ENCODE measurements at places on chromosomes 2 and 18.

- DNase-seq: no peak
Measured at GRCh38 chr2:62143696-62144095, 52.2 kb upstream of the B3GNT2 start.

DNA sequence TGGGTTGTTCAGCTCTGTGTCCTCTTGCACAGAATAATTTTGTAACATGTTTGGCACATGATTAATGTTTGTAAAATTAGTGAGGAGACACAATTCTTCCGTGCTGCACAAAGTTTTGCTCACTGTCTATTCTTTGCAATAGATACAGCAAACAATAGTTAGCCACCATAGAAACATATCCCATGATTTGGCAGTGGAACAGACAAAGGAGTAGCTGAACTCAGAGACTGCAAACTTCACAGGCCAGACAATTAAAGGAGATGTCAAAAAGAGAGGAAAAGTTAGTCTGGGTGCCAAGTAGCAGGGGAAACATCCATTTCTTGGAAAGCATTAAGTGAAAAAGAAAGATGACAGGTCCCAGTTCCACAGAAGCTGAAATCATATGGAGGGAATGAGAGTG lies 267.4 kb upstream of the NRXN1 start:
- DNase-seq: no peak

GRCh38 chr2:162382278-162382677 lies 38.3 kb downstream of the GCA start:
- no peak for DNase-seq

GRCh38 chr2:30145826-30146336 lies 926 bp upstream of the YPEL5 start:
- no peak for DNase-seq

DNA sequence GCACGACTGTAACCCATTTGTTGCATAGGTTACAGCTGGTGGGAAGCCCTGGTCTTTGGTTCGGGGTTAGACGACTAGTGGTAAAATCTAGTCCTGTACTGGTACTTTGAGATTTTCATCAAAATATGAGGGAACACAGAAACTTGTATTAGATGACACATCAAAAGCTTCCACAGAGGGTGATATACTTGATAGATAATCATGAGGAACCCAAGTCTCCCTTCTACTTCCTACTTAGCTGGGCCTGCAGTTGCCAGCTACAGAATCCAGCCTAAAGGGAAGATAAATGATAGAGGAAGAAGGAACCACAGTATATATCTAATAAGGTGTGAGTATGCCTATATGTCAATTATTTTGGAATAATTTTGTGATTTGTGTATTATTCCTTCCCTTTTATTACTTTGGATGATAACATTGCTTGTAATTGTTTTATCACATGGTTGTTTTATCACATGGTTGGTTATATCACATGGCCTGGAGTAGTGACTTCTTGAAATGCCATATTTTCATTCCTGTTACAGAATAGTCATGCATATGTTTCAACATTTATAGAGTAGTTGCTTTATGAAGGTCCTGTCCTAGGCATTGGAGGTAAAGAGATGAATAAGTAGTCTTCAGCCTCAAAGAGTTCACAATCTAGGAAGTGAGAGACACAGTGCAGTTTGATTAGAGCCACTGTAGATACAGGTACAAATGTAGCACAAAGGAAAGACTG lies 2.9 kb downstream of the AGPS start:
- DNase-seq: no peak

DNA sequence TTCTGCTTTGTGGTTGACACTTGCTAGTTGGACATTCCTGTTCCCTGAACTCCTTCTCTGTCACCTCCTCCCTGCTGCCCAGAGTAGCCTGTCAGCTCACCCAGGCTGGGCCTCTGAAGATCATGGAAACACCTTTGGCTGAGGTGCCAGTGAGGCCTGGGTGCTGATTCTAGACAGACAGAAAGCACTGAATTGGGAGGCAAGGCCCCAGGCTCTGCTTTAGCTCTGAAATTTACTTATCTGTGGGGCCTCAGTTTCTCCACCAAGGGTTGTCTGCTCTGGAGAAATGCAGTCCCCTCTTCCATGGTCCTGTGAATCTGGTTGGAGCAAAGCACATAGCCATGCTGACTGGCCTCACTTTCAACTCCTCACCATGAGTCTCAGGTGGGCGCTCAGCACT lies 104.6 kb upstream of the SIX3 start:
- no peak for DNase-seq

GRCh38 chr2:238521002-238521401 lies 94.3 kb downstream of the ASB1 start:
- DNase-seq: no peak

- DNase-seq: no peak
Measured at GRCh38 chr2:1227274-1227900, 185.9 kb upstream of the TPO start.

DNA sequence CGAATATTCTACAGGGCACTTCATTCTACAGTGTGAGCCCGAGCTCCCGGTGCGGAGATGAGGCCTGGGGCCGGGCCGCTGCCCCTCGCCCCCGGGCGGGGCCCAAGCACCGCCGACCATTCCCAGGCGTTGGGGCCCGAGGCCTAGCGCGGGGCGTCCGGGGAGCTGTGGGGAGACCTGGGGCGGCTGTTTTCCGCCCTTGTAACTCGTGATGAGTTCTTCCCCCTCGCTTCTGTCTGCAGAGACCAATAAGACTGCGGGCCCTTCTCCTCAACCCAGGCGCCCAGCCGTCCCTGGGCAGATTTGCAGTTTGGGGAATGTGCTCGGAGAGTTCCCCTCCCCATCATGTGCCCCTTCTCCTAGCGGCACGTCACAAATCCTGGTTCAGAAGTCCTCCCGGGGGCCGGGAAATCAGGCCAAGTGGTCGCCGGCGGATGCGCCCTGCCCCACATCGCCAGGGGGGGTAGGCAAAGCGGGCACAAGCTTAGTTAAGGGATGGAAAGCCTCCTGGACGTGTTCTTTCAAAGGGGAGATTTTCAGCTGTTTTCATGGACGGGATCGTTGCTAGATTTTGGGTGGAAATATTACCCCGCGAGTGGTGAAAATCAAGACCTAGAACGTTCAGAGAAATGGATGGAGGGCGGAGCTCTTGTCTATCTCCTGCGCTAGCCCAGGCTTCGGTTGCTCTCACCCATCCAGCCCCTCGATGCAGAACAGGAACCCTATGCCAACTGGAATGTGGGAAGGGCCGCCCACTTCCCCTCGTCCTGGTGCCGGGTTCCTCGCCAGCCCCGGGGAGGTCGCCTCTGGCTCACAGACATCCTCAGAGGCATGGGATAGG lies 18.8 kb upstream of the HAAO start:
- peak; percentile 18 for DNase-seq

DNA sequence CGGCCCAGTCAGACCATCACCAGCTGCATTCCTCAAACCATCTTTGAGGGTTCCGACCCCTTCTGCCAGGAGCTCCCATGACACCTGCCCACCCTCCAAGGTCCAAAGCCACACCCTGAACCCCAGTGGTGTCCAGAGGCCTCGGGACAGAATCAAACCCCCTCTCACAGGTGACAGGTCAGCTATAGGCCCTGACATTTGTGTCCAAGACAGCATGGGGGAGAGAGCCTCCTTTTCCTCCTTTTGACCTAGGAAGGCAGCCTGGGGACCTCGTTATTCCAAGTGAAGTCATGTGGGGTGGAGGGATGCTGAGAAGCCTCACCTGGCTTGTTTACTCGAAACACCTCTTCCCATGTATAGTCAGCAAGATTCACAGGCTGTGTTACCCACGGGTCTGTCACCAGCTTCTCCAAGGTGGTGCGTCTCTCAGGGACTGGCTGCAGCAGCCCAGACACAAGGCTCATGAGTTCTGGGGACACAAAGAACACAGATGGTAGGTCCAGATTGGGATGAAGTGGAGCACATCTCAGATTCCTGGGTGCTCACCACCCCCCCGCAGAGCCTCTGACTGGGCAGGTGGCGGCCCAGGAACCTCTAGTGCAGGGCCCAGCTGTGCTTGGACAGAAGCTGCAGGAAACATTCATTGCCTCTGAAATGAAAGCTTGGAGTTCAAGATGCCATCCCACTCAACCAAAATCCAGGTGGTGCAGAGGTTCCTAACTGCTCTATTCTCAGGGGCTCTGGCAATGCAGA lies 5.1 kb upstream of the MTERF4 start:
- DNase-seq: no peak

DNA sequence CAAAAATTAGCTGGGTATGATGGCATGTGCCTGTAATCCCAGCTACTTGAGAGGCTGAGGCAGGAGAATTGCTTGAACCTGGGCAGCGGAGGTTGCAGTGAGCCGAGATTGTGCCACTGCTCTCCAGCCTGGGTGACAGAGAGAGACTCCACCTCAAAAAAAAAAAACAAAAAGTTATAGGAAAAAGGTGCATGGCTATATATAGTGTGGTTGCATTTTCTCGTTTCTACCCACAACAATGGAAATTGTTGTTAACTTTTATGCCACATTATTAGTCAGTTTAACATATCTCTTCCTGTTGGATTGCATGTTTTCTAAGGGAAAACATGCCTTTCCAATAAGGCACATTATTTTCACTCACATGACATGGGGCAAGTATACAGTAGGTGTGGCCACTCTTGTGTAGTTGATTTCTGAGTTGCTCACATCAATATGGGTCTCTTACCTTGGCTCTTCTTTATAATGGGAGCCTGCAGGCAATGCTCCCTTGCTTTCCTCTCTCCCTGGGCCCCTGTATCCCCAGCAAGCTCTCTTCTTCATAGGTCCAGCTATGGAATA lies 610.0 kb downstream of the RNF144A start:
- DNase-seq: no peak

- no peak for DNase-seq
Measured at GRCh38 chr18:51054764-51055163, 24.8 kb downstream of the SMAD4 start.

- no peak for DNase-seq
Measured at GRCh38 chr2:222193328-222193983, 105.3 kb downstream of the PAX3 start.

DNA sequence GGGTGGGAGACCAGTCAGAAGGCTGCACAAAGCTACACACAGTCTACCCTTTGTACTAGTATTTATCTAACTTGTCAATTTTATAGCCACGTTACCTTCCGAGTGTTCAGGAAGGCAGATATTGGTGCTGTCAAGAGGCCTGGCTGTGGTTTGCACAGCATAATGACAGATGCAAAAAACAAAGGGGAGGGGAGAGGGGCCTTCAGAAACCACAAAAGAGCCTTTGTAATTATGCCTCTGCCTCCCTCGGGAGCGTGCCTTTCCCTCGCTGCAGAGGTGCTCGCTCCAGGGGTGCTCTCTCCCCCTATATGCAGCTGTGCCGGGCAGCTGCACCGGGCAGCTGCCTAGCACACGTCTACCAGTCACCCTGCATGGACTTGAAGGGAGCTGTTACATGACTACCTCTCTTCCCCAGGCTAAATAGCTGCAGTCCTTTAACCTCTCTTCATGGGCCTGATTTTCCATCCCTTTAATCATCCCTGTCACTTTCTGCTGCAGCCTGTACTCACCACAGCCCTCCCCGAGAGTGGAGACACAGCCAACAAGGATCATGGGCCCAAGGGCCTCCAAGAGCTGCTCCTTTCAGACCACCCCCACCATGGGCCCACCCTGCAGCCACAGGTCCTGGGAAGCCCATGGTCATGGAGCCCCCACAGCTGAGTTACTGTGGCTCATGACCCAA lies 168.4 kb upstream of the PKDCC start:
- DNase-seq: no peak

GRCh38 chr2:239223310-239224198 lies 177.3 kb downstream of the HDAC4 start:
- peak; percentile 44 for DNase-seq

All from AG09319 (cell line).